Amygdala (tissue), 56 donors: ENCODE measurements at places on chromosomes 7 and 10.

DNA sequence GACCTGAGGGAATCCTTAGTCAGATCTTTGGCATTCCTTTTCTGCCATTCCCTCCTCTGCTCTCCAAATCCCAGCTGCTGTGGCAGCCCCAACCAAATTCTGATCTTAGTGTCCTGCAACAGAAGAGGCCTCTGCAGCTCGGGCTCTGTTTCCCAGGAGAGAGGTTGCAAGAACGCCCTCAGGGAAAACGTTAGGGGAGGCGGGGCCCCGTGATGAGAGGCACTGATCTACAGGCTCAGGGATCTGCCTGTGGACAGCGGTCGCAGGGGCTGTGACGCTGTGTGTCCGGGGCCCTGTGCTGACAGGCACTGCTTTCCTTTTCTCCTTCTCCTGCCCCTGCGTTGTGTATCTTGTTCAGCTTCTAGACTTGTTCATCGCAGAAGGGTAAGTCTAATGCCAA is 57.3 kb upstream of the DPYSL4 start:
- DNase-seq, result no peak

- DNase-seq, result no peak
These were observed 33.4 kb downstream of the PRPS1L1 start for GRCh38 chr7:17994079-17994850.

DNA sequence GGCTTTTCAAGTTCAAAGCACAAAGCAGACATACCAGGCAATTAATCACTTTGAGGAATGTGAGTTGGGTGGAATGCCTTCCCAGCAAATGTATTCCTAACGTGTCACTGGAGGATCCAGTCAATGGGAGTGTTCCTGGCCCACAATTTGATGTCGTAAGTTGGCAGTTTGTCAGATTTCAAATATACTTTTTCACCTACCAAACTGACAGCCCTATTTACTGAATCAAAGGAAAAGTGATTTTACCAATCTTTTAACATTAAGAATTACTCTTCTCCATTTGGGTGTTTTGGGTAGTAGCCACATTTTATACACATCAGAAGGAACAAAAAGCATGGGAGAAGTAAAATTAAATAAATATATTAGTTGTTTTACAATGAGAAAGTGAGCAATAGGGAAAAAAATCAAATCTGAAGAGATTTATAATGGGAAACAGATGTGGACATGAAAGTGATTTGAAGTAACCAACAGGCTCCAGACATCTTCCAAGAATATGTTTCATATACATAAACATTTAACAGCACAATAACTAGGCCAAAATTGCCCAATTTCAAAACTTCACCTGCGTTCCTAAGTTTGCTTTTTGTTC is 222.9 kb downstream of the MTERF1 start:
- no peak for DNase-seq

GRCh38 chr7:45888185-45888992 is at the start of gene IGFBP1:
Gene IGFBP1 (plus strand): TSS chr7:45888488. CDS start chr7:45888653, 165 bp downstream.
- no peak for DNase-seq
